ENCODE measurements at places on chromosomes 6 and 20.

GRCh38 chr20:33339515-33340058 is 56.6 kb downstream of the BPIFB1 start:
- no peak overlapping the region for H3K27ac ChIP-seq
- H3K36me3 ChIP-seq = no peaks in the 10 kb centered on the region
- H3K4me1 ChIP-seq = peaks cover 3% of the 10 kb centered on the region
- no peak overlapping the region for H3K4me3 ChIP-seq
- no peak for DNase-seq
- no peaks in the 10 kb centered on the region for H3K27me3 ChIP-seq

GRCh38 chr20:1015181-1015580 is 13.1 kb upstream of the RSPO4 start:
- H3K27ac ChIP-seq = no peak overlapping the region
- H3K4me3 ChIP-seq = no peak overlapping the region
- DNase-seq = no peak
- no peaks in the 10 kb centered on the region for H3K36me3 ChIP-seq
- no peaks in the 10 kb centered on the region for H3K27me3 ChIP-seq
- no peaks in the 10 kb centered on the region for H3K4me1 ChIP-seq

DNA sequence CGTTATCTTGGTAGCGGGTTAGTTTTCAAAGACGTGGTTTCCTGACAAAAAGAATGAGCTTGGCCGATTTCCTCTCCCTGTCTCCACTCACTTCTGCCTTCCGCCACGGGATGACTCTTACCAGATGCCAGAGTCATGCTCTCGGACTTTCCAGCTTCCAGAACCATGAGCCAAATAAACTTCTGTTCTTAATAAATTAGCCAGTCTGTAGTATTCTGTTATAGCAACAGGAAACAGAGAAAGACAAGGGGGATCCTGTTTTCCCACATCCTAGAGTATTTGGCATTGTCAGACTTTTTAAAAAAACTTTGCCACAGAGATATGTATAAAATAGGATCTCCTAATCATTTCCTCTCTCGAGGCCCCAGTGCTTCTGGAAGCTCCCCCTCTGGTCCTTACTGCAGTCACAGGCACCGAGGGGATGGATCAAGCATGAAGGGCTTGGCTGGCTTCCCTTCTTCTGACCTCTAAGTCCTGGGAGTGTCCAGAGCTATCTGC is 84.9 kb upstream of the NAA20 start:
- no peak overlapping the region for H3K4me3 ChIP-seq
- H3K4me1 ChIP-seq = peaks cover 22% of the 10 kb centered on the region
- no peaks in the 10 kb centered on the region for H3K27me3 ChIP-seq

DNA sequence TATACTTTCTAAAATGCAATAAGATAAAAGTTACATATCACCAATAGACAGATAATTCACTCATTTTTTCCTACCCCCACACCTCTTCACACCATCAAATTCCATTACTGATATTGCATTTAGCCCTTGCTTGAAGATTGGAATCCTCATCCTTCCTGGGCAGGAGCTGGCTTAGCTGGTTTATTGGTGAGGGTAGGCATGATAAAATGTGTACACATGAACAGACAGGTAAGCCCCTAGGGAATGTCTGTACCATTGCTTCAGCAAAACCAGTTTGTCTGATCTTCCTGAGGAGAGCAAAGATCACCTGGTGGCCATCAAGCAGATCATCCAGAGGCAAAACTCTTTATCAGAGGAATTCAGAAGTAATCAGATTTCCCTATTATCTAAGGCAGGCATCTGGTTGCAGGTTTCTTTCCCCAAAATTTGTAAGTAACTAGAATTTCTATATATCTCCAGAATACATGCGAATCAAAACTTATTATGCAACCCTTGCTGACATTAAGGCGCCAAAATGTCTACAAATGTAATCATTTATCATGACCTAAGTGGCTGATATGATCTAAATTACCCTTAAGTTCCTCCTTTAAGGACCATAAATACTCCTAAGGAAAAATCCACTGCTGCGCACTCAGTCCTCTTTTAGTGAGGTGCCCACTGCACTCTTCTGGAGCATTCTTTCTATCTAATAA is 6.6 kb upstream of the FABP7 start:
- no peak overlapping the region for H3K4me3 ChIP-seq
- H3K27ac ChIP-seq = no peak overlapping the region
- no peaks in the 10 kb centered on the region for H3K27me3 ChIP-seq
- no peaks in the 10 kb centered on the region for H3K4me1 ChIP-seq

DNA sequence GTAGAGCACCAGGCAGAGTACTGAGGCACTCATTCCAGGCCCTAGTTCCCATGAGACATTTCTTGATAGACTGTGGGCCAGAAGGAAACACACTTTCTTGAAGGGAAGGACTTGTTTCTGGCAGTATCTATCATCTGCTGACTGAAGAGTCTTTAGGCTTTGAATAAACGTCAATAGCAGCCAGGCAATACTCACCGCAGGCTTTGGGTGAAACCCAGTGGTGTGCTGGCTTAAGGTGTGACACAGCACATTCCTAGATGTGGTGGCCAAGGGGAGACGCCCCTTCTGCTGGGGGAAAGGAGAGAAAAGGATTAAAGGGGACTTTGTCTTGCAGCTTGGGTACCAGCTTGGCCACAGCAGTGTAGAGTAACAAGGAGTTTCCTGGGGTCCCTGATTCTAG is 1039.6 kb downstream of the HACE1 start:
- no peaks in the 10 kb centered on the region for H3K27me3 ChIP-seq
- H3K4me3 ChIP-seq = no peak overlapping the region
- DNase-seq = no peak
- H3K4me1 ChIP-seq = no peaks in the 10 kb centered on the region
- no peak overlapping the region for H3K27ac ChIP-seq
- no peaks in the 10 kb centered on the region for H3K36me3 ChIP-seq

DNA sequence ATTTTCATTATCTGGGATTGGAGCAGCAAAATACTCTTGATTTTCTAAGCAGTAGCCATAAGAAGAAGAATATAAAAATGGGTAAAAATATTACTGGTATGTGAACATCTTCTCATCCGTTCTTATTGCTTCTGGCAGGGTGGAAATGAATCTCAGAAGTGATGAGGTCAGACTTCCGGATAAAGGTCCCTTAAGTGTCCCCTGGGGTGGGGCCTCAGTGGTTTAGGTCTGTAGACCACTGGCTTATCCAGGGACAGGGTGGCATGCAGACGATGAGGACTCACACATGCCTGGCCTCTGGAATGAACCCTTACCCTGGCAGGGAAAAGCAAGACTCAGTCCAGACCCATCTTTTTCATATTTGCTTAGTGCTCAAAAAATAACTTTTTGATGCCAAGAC is 143.3 kb downstream of the UST start:
- H3K27ac ChIP-seq = no peak overlapping the region
- H3K4me1 ChIP-seq = no peaks in the 10 kb centered on the region
- no peaks in the 10 kb centered on the region for H3K27me3 ChIP-seq
- H3K36me3 ChIP-seq = peaks cover 9% of the 10 kb centered on the region
- H3K4me3 ChIP-seq = no peak overlapping the region
- DNase-seq = no peak

GRCh38 chr6:134624781-134625180 is 306.9 kb upstream of the SGK1 start:
- no peak for DNase-seq
- no peaks in the 10 kb centered on the region for H3K36me3 ChIP-seq
- no peaks in the 10 kb centered on the region for H3K4me1 ChIP-seq
- H3K27ac ChIP-seq = no peak overlapping the region
- no peaks in the 10 kb centered on the region for H3K27me3 ChIP-seq

GRCh38 chr6:32816746-32817204 is at the start of gene HLA-DOB:
Gene HLA-DOB (minus strand): TSS chr6:32817002. CDS start chr6:32816951, 51 bp downstream.
- H3K36me3 ChIP-seq = peaks cover 34% of the 10 kb centered on the region
- DNase-seq = peak; percentile 87
- H3K4me1 ChIP-seq = peaks cover 80% of the 10 kb centered on the region

- peak overlapping the region; percentile 84 for H3K4me3 ChIP-seq
- H3K36me3 ChIP-seq = no peaks in the 10 kb centered on the region
- peaks cover 8% of the 10 kb centered on the region for H3K4me1 ChIP-seq
- H3K27me3 ChIP-seq = no peaks in the 10 kb centered on the region
Observed at GRCh38 chr6:31805939-31806469, 762 bp downstream of the LSM2 start.

DNA sequence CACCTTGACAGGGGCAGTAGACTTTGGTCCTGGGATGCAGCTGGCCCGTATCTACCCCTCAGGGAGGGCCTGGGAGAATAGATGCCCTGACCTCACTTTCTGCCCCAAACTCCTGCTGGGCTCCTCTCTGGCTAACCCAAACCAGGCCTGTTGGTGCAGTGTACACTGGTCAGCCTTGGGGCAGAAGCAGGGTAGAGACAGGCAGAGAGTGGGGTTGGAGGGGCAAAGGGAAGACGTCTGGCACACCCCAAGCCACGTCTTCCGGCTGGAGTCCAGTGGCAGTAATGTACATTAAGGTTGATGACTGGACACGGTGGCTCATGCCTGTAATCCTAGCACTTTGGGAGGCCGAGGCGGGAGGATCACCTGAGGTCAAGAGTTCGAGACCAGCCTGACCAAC is 9.3 kb downstream of the DDR1 start:
- no peak overlapping the region for H3K4me3 ChIP-seq
- no peaks in the 10 kb centered on the region for H3K4me1 ChIP-seq
- no peaks in the 10 kb centered on the region for H3K27me3 ChIP-seq
- H3K27ac ChIP-seq = no peak overlapping the region
- peaks cover 77% of the 10 kb centered on the region for H3K36me3 ChIP-seq

- peaks cover 98% of the 10 kb centered on the region for H3K27me3 ChIP-seq
- peak; percentile 67 for DNase-seq
- H3K36me3 ChIP-seq = no peaks in the 10 kb centered on the region
- H3K27ac ChIP-seq = no peak overlapping the region
- H3K4me3 ChIP-seq = no peak overlapping the region
- H3K4me1 ChIP-seq = peaks cover 94% of the 10 kb centered on the region
Observed at GRCh38 chr20:38726804-38727606, 2.7 kb downstream of the SLC32A1 start.

GRCh38 chr6:44451803-44452695 is 64.5 kb downstream of the CDC5L start:
- DNase-seq = no peak
- no peaks in the 10 kb centered on the region for H3K27me3 ChIP-seq
- no peak overlapping the region for H3K27ac ChIP-seq
- H3K4me3 ChIP-seq = no peak overlapping the region
- H3K36me3 ChIP-seq = peaks cover 22% of the 10 kb centered on the region

- no peak for DNase-seq
- H3K4me3 ChIP-seq = no peak overlapping the region
- H3K27me3 ChIP-seq = no peaks in the 10 kb centered on the region
Observed at GRCh38 chr6:76992553-76992952, 470.7 kb downstream of the HTR1B start.

GRCh38 chr20:4710106-4710475 is 11.6 kb upstream of the PRND start:
- no peak for DNase-seq
- no peaks in the 10 kb centered on the region for H3K36me3 ChIP-seq
- H3K4me3 ChIP-seq = no peak overlapping the region
- H3K4me1 ChIP-seq = no peaks in the 10 kb centered on the region

DNA sequence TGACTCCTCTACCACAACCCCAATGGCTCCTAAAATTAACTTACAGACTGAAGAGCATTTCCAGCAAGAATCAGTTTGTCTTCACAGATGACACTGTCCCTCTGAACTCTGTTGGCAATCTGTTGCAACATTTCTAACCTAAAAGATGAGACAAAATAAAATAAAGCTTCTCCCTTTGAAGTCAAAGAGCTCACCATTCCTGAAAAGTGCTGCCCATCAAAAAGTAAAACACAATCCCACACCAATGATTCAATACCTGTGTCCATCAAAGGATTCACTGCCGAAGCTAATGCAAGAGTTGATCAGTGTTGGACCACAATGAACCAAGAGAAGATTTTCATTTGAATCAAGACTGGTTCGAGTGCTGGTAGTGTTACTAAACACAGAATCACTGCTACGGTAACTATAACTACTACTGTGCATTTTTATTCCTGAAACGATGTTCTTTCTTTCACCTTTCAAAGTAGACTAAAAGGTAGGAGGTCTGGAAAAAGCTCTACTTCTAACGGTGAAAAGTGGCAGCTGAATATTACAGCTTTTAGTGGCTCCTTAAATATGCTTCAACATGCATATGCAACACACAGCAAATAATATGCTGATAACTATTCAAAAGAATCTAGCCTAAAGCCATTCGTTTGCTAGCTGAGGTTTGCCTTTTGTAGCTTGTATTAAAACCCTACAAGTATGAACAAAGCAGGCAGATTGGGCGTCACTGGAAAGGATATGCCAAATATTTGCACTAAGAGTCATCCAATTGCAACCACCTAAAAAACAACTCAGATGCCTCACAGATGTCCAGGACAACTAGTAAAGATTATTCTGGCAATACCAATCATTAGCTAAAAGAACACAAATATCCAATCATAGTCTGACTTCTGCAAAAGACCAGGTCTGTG is at the start of gene DST:
Gene DST (minus strand): TSS at position 524 of the 896 bp plus-strand sequence.
- H3K36me3 ChIP-seq = no peaks in the 10 kb centered on the region
- DNase-seq = no peak
- H3K4me1 ChIP-seq = no peaks in the 10 kb centered on the region

DNA sequence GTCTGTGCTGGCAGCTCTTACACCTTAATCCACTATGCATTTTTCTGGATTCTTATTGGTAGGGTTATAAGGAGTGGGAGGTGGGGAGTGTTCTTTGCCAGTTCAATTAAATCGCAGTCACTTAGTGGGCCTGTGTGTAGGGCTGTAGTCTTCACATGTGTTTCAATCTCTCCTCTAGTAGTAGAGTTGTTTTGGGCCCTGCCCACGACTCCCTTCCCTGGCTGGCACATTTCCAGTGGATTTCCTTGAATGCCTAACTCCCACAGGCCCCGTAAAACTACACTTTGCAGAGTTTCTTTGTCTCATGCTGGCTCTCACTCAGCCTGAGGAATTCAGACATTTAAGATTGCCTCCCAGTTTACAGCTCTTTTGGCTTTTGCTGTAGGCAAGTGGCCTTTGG is 414.0 kb upstream of the OPRM1 start:
- H3K4me1 ChIP-seq = no peaks in the 10 kb centered on the region
- no peaks in the 10 kb centered on the region for H3K27me3 ChIP-seq
- no peak overlapping the region for H3K27ac ChIP-seq
- H3K4me3 ChIP-seq = no peak overlapping the region
- H3K36me3 ChIP-seq = no peaks in the 10 kb centered on the region

DNA sequence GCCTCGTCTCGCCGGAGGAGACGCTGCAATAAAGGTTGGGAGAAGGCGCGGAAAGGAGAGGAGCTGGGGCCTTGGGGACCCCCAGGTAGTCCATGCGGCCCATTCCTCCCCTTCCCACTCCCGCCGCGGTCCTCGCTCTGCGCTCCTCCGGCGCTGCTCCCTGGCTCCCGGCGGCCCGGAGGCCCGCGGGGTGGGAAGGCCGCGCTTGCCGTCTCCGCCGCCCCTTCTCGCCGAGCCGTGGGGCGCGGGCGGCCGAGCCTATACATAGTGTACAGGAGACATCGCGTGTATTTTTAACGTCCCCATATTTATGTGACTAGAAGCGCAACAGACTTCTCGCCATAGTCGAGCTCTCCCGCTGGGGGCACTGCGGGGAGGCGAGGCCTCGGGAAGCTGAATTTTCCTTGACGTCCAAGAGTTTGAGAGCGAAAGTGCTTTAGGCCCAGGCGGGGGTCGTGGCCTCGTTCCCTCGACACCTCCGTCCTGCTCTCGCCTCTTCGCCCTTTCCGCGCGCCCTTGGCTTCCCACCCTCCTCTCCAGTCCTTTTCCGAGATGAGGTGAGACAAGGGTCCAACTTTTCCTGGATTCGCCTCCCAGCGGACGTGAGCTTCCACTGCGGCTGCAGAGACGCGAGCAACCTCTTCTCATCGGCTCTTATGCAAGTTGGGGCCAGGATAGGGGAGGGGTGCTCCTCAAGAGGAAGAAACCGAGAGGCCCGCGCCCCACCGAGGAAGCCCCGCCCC is 29.0 kb downstream of the SLC12A5 start:
- H3K27me3 ChIP-seq = peaks cover 19% of the 10 kb centered on the region
- no peak overlapping the region for H3K27ac ChIP-seq
- peak; percentile 51 for DNase-seq

GRCh38 chr6:71056656-71057055 is 99.8 kb upstream of the B3GAT2 start:
- H3K36me3 ChIP-seq = no peaks in the 10 kb centered on the region
- no peak overlapping the region for H3K4me3 ChIP-seq
- H3K27ac ChIP-seq = no peak overlapping the region
